Heart right ventricle (tissue), 16 donors: ENCODE measurements at places on chromosomes 6 and 20. TPM values are rescaled to one million over a fixed set of nuclear protein-coding genes. Genes with fewer than 3 reads are reported as not detected.
A peak's percentile ranks its signal among the peaks of the same experiment; 100 is the strongest.

GRCh38 chr20:237489-237888, 10.4 kb downstream of the DEFB129 start:
- H3K27me3 ChIP-seq = no peaks in the 10 kb centered on the region
- no peaks in the 10 kb centered on the region for H3K4me1 ChIP-seq
- no peaks in the 10 kb centered on the region for H3K36me3 ChIP-seq
- no peak overlapping the region for H3K27ac ChIP-seq

GRCh38 chr20:54013471-54013870, 56.9 kb downstream of the BCAS1 start:
- DNase-seq = no peak
- no peak overlapping the region for H3K27ac ChIP-seq
- no peaks in the 10 kb centered on the region for H3K36me3 ChIP-seq

Gene TMEM244
- not detected for total RNA-seq

DNA sequence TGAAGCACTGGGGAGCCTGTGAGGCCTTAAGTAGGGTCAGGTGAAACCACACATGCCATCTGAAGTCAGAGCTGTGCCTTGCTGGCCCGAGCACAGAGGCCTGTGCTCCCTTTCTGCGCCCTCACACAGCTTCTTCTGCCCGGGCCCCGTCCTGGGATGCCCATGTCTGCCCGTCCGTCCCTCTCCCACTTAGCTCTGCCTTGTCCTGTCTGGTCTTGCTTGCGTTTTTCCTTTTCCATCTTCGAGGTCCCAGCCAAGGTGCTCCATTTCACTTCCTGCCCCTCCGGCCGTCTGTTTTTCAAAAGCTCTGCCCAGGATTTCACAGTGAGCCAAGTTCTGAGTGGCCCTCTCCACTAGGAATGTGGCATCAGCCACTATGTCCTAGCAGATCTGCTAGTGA, 45.6 kb downstream of the PYGB start:
- peaks cover 77% of the 10 kb centered on the region for H3K36me3 ChIP-seq
- peaks cover 36% of the 10 kb centered on the region for H3K4me1 ChIP-seq
- H3K27ac ChIP-seq = peak overlapping the region; percentile 85
- no peak for DNase-seq
